ENCODE measurements at places on chromosomes 2 and 18. TPM values are rescaled to one million over a fixed set of nuclear protein-coding genes. Genes with fewer than 3 reads are reported as not detected.

Gene PTCD3
- 61.7 TPM for total RNA-seq

GRCh38 chr2:238104226-238104690 is 4.1 kb downstream of the ESPNL start:
- H3K4me3 ChIP-seq: no peak overlapping the region
- H3K4me1 ChIP-seq: no peaks in the 10 kb centered on the region
- H3K27ac ChIP-seq: no peak overlapping the region
- peaks cover 2% of the 10 kb centered on the region for H3K27me3 ChIP-seq
- no peak for DNase-seq

GRCh38 chr18:48814490-48815178 is 136.1 kb downstream of the SMAD7 start:
- no peak overlapping the region for H3K27ac ChIP-seq
- H3K27me3 ChIP-seq: no peaks in the 10 kb centered on the region
- H3K4me1 ChIP-seq: peaks cover 7% of the 10 kb centered on the region
- no peaks in the 10 kb centered on the region for H3K36me3 ChIP-seq
- no peak for DNase-seq

DNA sequence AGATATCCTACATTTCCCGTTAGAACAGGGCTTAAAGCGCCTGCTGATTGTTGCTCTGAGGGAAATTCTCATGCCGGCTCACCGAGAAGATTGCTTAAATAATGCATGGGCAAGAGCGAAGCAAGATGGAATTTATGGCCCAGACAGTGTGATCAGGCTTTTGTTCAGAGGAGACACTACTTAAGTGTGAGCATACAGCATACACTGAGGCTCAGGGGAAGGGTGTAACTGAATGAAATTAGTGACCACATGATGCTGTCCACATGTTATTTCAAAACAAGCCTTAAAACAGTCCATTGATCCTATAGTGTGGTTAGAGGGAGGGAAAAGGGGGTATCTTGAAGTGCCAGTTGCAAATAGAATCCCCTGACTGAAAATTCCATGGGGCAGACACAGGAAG is 125.5 kb downstream of the RAPGEF4 start:
- H3K27ac ChIP-seq: no peak overlapping the region
- H3K4me1 ChIP-seq: peaks cover 4% of the 10 kb centered on the region
- no peak overlapping the region for H3K4me3 ChIP-seq
- no peaks in the 10 kb centered on the region for H3K36me3 ChIP-seq
- no peak for DNase-seq
- no peaks in the 10 kb centered on the region for H3K27me3 ChIP-seq

DNA sequence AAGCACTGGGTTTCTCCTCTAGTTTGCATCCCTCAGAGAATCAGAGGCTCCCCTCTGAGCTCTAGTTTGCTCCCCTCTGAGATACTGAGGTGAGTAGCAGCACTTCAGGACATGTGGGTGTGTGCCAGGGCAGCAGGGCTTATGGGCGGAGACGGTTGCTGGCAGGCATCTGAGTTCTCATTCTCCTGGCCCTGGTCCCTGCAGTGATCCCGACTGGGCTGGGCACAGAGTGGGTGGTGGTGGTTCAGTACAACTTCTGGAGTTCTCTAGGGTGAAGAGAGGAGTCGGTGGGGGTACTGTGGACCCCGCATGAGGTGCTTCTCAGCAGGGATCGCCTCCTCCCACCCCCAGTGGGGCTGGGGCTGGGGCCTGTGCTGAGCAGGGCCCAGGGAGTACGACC is 47.9 kb downstream of the BOLA3 start:
- no peak overlapping the region for H3K4me3 ChIP-seq
- no peak overlapping the region for H3K27ac ChIP-seq
- no peaks in the 10 kb centered on the region for H3K4me1 ChIP-seq

- no peak overlapping the region for H3K4me3 ChIP-seq
- peaks cover 13% of the 10 kb centered on the region for H3K4me1 ChIP-seq
- H3K27me3 ChIP-seq: no peaks in the 10 kb centered on the region
- H3K36me3 ChIP-seq: no peaks in the 10 kb centered on the region
Measured at GRCh38 chr2:197306696-197307040, 3.9 kb downstream of the ANKRD44 start.

GRCh38 chr2:10989151-10989550 is 77.4 kb downstream of the KCNF1 start:
- no peak for DNase-seq
- peaks cover 6% of the 10 kb centered on the region for H3K4me1 ChIP-seq
- H3K36me3 ChIP-seq: no peaks in the 10 kb centered on the region
- no peak overlapping the region for H3K4me3 ChIP-seq
- H3K27me3 ChIP-seq: no peaks in the 10 kb centered on the region
- no peak overlapping the region for H3K27ac ChIP-seq

GRCh38 chr2:37802899-37803379 is 122.1 kb upstream of the RMDN2 start:
- no peaks in the 10 kb centered on the region for H3K27me3 ChIP-seq
- peaks cover 30% of the 10 kb centered on the region for H3K4me1 ChIP-seq
- peak overlapping the region; percentile 87 for H3K27ac ChIP-seq
- H3K4me3 ChIP-seq: no peak overlapping the region
- peak; percentile 90 for DNase-seq

GRCh38 chr2:26959331-26959730 is 11.1 kb upstream of the MAPRE3 start:
- no peak for DNase-seq
- H3K4me3 ChIP-seq: no peak overlapping the region
- peaks cover 51% of the 10 kb centered on the region for H3K27me3 ChIP-seq
